ENCODE measurements at places on chromosomes 12 and 14.

DNA sequence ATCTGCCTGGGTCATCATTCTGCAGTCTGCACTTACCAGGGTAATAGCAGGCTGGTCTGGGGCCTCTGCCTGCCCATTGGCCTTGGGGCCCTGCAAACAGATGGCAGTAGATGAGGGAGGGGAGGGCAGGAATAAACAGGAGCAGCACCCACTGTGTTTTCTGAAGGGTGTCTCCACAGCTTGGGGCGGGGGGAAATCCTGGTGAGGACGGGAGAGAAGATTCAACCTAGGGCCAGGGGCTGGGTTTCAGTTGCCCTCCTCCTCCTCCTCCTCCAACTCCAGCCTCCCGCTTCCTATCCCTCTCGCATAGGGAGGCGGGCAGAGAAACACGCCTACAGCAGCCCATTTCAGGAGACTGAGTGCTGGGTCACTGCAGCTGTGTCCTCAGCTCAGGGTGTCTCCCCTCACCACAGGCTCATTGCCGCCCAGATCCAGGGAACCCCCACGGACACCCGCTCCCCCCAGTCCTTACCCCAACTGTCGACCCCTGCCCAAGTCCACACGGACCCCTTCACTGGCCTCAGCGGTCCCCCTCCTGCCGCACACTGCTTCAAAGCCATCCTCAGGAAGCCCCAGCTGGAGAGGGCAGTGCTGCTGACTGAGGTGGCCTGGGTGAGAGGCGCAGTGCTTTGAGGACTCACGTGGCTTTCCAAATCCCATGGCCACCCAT is 9.1 kb upstream of the KRT80 start:
- no peak for DNase-seq

DNA sequence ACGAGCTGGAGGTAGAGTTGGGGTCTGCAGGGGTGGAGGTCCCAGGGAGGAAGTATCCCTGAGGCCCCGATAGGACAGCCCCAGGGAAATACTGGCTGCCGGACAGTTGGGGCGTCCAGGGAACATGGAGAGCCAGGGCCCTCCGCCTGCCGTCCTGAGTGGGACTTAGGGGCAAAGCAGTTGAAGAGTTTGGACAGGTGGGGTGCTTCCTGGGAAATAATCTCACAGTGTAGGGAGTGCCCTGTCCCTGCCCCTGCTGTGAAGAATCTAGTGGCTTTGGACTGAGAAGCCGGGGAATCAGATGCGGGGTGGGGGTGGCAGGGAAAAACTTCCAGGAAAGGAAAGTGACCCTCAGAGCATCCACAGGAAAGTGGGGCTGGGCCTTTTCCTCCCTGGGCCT is 9.8 kb upstream of the HHIPL1 start:
- no peak for DNase-seq

- DNase-seq = no peak
These were observed 241.8 kb downstream of the ALG10 start for GRCh38 chr12:34264110-34264509.

DNA sequence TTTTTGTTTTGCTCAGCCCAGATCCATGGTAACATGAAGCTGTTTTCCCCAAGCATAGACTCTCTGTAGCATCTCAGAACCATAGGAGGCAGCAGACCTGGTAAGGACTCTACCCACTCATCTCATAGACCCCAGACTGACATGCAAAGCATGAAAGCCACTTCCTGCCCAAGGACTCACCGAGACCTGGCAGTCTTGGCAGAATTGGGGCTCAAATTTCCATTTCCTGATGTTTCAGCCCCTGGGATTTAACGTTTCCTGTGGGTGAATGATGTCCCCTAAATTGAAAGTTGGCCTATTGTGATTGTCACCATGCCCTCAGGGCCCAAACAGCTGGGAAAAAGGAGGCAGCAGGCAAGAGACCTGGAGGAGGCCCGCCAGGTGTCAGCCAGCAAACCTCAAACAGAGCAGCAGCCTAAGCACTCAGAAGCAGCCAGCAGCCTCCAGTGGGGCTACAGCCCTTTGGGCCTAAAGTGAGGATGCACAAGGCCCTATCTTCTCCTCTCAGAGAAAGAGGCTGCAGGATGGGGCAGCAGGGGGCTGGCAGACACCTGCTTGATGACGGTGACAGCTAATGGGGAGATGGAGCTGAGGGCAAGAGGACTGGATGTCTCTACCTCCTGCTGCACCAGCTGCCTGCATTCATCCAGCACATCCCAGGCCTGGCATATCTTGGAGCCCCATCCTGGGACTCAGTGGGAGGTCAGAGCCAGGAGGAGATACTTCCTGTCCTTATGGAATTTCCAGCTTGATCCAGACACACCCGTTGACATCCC is 8.5 kb downstream of the KRT85 start:
- DNase-seq = peak; percentile 22

GRCh38 chr12:121009741-121010140 is 6.5 kb downstream of the C12orf43 start:
- DNase-seq = no peak

DNA sequence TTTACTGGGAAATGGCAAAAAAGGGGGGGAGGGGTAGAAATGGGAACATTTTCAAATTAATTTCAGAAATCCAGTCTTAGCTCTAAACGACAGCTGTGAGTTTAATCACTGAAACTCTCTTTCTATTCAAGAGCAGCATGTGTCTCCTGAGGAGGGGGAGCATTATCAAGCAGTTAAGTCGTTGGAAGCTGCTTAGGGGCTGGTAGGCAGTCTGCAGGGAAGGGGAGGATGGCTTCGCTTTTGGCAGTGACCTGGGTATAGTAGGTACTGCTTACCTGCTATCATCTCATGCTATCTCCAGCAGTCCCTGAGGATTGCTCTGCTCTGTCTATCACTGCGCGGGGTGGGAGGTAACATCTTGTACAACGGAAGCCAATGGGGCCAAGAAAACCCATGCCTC is 567.4 kb downstream of the NRXN3 start:
- DNase-seq = no peak

GRCh38 chr14:96165493-96166436 is 38.9 kb upstream of the BDKRB2 start:
- DNase-seq = no peak

DNA sequence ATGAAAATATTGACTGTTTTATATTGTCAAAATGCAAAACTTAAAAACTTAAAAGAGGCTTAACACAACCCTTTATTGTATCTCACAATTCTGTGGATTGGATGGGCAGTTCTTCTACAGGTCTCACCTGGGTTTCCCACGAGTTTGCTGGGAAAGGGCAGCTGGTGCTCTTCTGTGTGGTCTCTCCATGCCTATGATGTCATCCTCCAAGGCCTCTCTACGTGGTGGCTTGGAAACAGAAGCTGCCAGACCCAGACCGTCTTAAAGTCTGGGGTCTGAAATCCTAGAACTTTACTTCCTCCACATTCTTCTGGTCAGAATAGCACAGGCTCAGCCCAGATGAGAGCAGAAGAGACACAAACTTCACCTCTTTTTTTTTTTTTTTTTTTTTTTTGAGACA is 36.5 kb upstream of the KICS2 start:
- no peak for DNase-seq

GRCh38 chr14:24688030-24688658 is 54.2 kb upstream of the GZMB start:
- DNase-seq = no peak

GRCh38 chr12:29617407-29617803 is 119.9 kb upstream of the OVCH1 start:
- DNase-seq = no peak

- DNase-seq = no peak
These were observed 540 bp upstream of the CLEC2D start for GRCh38 chr12:9669019-9669326.

DNA sequence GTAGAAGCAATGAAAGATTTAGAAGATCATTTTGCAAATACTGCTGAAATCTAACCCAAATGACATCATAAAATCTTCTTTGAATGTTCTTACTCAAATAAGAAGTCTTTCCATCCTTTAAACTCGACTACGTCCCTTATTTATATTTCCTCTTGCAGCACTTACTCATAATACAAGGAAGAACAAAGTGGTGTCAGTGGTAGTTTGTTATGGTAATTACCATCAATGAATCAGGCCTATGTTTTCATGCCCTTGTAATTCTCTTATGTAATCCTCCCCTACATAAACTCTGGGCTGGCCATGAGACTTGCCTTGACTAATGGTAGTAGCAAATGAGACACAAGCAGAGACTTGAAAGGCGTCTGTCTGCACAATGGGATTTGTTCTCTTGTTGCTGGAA is 17.0 kb downstream of the EEA1 start:
- DNase-seq = no peak

Measured in CD4-positive, alpha-beta memory T cell (primary cell).